Astrocyte (in vitro differentiated cells and primary cell): ENCODE measurements at places on chromosomes 7 and 10.

DNA sequence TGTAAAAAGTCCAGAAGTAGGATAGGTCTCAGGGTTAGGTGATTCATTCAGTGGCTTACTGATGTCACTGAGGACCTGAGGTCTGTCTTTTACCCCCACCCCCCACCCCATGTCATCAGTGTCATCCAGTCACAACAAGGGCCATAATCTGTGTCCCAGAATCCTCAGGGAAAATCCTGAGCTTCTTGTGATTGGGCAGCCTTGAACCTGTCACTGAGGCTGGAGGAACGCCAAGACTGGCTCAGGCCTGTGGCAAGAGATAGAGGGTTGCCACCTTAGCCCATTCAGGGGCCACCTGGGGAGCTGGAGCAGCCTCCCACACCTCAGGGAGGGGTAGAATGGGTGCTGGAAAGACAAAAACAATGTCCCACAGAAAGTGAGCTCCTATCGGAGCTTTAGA is 29.7 kb downstream of the NUB1 start:
- DNase-seq, result no peak

DNA sequence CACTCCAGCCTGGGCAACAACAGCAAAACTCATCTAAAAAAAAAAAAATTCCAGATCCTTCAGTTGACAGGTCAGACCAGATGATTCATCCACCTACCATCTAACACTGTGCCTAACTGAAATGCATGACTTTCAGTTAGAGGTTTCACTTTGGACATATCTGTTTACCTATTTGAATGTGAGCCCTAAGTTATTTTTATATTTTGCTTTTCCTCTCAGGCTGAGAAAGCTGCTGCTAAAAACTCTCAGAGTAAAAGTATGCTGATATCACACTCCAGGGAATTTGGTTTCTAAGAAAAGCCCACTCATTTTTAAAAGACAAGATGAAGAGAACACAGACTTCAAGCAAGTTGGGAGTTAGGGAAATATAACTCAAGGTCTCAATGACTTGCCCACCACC is 126.0 kb downstream of the SGMS1 start:
- peak; percentile 84 for DNase-seq

- peak; percentile 16 for DNase-seq
Observed at GRCh38 chr7:124856299-124856888, 73.2 kb downstream of the POT1 start.

DNA sequence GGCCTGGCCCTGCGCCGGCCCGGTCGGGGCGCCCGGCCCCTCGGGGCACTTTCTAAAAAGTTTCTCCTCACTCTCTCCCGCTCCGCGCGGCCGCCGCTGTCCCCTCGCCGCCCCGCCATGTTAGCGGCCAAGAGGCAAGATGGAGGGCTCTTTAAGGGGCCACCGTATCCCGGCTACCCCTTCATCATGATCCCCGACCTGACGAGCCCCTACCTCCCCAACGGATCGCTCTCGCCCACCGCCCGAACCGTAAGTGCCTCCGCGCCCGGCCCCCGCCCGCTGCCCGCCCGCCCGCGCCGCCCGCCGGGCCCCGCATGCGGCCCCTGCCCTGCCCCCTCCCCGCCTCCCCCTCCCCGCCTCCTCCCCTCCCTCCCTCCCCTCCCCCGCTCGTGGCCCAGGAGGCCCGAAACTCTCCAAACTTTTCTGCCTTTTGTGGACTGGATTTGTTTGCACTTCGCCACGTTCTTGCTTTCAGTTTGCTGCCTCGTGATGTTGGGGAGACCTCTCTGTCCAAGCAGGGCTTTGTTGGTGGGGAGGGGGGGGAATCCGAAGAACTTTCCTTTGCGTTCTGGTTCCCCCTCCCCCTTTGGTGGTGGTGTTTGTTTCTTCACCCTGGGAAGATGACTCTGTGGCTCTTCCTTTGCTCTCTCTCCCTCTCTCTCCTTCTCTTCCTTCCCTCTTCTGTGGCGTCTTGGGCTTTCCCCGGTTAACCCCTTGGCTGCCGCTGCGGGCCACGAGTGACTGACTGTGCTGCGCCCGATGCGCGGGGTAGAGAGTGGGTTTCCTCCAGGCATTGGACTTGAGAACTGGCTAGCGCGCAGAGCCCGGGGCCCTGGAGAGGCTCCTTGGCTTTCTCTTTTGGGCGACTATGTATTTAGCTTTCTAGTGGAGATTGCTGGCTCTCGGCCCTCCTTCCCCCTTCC is 1.6 kb downstream of the TCF7L2 start:
- DNase-seq, result peak; percentile 82

DNA sequence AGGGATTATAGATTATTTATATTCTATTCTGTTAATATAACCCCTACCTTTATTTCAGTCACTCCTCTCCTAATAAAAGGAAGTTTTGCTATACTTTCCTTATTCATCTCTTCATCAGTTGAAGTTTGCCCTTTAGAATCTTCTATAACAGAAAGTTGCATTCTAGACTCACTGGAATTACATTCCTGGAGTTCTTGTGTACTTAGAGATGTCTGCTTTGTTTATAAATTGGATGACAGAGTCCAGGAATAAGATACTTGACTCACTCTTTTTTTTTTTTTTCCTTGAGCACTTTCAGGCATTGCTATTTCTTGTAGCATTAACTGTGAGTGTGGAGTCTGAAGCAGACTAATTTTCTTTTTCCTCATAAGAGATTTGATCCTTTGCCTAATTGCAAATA is 640.8 kb downstream of the XPNPEP1 start:
- DNase-seq, result peak; percentile 82

DNA sequence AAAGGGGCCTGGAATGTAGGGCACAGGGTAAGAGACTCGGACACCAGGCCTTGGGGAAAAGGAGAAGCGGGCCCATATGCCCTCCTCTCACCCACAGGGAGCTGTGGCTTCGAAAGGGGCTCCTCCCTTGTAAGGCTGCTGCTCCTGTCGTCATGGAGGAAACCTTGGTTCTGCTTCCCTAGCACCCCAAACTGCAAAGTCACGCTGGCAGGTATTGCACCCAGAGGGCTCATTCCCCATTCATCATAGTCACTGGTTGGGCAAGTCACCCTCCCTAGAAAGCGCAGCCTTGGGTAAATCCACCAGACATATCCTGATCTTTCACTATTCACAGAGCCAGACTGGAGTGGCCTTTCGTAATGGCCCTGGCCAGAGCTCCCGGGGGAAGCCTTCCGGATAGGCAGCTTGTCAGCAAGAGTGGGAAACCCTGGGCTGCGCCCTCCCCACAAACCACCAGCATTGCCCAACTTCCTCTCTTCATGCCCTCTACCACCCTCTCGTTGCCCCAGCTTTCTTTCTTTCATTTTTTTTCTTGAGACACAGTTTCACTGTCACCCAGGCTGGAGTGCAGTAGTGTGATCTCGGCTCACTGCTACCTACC is 121.0 kb downstream of the HIP1 start:
- DNase-seq, result no peak

- no peak for DNase-seq
Observed at GRCh38 chr10:127040756-127041155, 135.5 kb downstream of the DOCK1 start.

DNA sequence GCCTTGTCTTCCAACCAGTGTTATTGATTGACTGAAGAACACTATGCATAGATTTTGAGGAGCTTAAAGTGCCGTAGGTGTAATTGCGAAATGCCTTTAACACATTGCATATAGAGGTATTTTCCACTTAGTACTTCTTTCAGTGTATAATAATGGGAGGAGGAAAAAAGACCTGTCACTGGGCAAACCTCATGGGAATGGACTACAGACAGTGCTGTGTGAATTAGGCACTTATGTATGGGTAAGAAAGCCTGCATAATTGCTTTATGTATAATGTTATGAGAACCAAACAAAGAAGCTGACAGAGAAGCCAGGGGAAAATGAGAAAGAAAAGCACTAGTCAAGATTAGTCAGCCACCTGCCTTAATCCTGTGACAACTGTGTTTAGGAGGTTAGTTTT is 12.4 kb upstream of the SCRN1 start:
- no peak for DNase-seq

GRCh38 chr7:55509322-55509721 is 63.0 kb downstream of the VOPP1 start:
- DNase-seq, result peak; percentile 41

DNA sequence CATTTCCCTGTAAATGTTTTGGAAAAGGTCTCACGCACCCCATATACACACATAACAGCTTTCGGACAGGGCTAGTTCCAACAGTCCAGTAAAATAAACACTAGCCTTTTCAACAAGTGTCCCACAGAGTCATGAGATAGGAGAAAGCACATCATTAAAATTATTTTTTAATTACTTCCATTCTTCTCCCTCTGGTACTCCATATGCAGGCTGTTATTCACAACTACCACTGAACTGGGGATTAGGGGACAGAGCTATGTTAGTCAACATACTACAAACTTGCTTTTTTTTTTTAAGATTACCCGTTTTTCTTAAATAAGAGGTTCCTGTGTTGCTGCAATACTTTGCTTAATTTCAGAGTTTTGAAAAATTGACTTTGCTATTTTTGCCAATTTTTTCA is 576.6 kb upstream of the KCND2 start:
- DNase-seq, result no peak

- DNase-seq, result peak; percentile 8
Observed at GRCh38 chr7:55177068-55177530, 158.3 kb downstream of the EGFR start.

DNA sequence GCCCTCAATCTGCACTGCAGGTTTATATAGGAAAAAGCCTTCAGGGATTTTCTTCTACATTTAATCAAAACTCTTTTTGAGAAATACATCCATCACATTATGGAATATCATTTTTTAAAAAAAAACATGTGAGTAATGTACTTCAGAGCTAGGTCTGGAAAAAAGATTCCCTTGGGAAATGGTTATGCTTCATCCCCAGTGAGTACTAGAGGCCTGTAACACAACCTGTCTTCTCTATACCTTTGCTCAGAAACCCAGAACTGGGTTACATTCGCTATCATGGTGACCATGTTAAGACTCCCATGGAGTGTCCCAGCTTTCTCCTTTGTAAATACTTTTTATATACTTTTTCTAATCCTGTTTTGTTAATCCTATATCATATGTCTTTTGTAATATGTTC is 186.9 kb downstream of the LRRTM3 start:
- DNase-seq, result no peak

DNA sequence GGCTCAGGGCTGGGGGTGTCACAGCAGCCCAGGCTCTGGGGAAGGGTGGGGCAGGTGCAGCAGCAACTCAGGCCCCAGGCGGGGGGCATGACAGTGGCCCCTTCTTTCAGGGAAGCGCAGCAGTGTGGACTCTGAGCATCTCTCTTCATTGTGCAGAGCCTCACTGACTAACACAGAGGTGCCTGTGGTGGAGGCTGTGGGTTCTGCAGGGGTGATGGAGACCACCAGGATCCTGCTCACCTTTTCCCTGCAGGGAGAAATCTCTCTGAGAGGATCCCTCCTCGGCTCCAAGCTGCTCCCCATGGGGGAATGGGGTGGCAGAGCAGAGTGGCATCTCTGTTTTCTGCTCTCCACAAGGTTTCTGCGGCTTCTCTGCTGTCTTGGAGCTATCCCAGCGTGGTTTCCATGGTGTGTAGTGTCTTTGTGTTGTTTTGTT is 37.8 kb upstream of the SHH start:
- DNase-seq, result no peak

DNA sequence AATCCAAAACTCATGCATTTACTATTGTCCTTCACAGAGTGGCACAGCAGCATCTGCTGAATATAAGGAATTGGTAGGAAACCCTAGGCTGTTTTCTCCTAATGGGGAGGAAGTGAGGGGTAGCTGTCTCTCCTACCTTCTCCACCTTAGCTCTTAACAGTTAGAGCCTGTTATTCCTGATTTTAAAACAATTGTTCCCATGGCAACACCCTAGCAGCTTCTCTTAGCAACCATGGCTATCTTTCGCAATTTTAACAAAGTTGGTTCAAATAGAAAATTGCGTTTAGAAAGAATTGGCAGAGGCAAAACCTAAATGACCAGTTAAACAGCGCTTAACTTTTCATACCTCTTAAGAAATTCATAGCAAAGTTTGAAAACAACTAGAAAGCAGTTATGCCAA is 603.4 kb upstream of the AUTS2 start:
- no peak for DNase-seq

GRCh38 chr10:23051855-23052331 is 43.5 kb upstream of the MSRB2 start:
- no peak for DNase-seq

DNA sequence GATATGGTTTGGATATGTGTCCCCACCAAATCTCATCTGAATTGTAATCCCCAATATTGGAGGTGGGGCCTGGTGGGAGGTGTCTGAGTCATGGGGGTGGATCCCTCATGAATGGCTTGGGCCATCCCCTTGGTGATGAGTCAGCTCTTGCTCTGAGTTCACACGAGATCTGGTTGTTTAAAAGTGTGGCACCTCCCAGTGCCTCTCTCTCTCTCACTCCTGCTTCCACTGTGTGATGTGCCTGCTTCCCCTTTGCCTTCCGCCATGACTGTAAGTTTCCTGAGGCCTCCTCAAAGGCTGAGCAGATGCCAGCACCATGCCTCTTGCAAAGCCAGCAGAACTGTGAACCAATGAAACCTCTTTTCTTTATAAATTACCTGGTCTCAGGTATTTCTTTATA is 4.8 kb upstream of the GCK start:
- DNase-seq, result no peak

DNA sequence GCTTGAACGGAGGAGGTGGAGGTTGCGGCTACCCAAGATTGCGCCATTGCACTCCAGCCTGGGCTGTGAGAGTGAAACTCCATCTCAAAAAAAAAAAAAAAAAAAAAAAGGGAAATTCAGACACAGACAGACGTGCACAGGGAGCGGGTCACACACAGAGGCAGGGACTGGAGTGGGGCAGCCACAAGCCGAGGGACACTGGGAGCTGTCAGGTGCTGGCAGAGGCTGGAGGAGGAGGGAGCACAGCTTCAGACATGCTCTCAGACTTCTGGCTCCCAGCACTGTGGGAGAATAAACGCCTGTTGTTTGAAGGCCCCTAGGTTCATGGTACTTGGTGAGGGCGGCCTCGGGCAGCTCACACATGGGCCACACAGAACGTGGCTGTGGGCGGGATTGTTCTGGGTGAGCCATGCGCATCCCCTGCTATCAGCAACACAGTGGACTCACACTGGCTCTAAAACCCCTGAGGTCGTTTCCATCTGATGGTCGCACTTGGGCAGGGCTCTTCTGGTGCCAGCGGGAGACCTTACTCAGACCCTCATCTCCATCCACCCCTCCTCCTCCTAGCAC is 375.9 kb downstream of the DNAJB6 start:
- no peak for DNase-seq
